Karpas-422 (cell line): ENCODE measurements at places on chromosomes 3 and 15.

GRCh38 chr3:193452338-193452737 is 73.8 kb upstream of the ATP13A5 start:
- peak; percentile 82 for DNase-seq

DNA sequence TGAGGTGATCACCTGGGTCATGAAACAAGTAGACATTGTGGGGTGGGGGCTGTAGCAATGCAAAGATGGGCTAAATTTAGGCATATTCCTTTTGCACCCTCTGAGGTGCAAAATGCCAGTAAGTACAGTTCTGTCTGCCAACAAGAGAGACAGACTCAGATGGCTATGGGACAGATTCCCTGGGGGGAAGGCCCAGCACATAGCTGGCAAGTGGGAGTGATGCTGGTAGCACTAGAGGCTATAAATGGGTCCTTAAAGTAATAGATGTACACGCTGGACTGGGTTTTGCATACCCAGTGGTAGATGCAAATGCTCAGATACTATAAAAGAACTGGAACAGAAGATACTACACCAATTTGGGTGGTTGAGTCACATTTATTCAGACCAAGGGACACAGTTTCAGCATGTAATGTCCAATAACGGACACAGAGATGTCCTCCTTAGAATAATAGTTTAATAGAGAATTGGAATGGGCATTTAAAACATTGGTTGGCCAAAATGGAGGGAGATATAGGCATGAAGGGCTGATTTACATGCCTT is 67.4 kb upstream of the RNU6-1 start:
- DNase-seq = peak; percentile 66

DNA sequence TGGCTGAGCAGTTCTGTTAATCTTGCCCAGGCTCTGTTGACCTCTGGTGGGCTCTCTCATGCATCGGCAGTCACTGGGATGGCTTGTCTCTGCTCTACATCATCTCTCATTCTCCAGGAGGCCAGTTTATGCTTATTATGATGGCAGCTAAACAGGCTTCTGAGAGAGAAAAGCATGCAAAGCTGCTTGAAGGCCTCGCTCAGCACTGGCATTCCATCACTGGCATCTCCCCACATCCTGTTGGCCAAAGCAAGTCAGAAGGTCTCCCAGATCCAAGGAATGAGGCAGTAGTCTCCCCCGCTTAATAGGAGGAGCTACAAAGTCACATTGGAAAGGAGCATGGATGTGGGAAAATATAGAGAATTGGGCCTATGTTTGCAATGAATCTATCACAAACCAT is 212.6 kb downstream of the ZNF621 start:
- DNase-seq = no peak

- DNase-seq = no peak
Measured at GRCh38 chr15:83283813-83284558, 478 bp downstream of the BNC1 start.

GRCh38 chr3:146246526-146246925 is 4.4 kb downstream of the PLSCR4 start:
- no peak for DNase-seq

DNA sequence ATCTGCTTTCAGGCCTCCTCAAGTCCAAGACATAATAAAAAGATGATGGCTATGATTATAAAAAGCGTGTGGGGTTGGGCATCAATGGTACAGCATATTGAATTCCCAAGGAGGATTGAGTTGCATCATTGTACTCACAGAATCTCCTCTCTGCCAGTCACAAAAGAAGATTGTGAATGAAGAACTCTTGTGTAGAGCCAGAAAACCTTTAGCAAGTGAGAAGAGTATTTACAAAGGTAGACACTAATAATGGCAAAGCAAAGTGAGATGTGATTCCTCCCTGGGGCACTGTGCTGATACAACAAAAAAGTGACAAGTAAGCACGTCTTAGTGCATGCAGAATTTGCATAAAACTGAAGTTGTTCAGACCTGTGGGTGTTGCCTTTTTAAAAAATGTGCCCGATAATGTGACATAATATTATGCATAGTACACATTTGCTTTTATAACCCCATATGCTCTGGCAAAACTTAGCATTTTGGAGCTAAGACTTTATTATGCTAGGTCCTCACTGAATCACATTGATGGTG is 291.2 kb upstream of the TBC1D5 start:
- no peak for DNase-seq

DNA sequence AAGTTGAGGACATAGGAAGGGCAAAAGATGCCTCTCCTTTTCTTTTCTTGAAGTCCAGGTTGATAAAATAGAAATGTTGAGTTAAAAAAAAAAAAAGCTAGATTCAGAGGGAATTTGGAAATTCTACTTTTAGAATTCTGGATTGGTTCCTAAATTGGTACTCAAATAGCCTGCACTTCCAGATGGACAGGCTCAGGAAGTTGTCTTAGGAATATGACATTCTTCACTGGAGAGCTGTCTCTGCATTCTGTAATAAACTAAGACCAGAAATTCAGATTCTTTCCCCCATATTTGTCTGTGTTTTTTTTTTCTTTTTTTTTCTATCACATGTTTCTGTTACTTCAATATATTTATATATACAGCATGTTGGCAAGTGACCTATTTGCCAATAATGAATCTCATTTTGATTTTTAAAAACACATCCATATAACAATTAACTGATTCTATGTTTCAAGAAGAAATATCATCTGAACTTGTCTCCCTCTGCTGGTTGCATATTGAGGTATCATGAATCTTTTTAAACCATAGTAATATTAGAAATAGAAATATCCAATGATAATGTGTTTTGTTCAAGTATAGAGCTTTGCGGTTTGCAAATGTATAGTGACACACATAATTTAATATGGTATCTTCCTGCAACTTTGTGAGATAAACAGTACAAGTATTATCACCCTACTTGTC is 8.5 kb upstream of the LSAMP start:
- no peak for DNase-seq

GRCh38 chr3:181726351-181727330 is 14.9 kb downstream of the SOX2 start:
- no peak for DNase-seq

DNA sequence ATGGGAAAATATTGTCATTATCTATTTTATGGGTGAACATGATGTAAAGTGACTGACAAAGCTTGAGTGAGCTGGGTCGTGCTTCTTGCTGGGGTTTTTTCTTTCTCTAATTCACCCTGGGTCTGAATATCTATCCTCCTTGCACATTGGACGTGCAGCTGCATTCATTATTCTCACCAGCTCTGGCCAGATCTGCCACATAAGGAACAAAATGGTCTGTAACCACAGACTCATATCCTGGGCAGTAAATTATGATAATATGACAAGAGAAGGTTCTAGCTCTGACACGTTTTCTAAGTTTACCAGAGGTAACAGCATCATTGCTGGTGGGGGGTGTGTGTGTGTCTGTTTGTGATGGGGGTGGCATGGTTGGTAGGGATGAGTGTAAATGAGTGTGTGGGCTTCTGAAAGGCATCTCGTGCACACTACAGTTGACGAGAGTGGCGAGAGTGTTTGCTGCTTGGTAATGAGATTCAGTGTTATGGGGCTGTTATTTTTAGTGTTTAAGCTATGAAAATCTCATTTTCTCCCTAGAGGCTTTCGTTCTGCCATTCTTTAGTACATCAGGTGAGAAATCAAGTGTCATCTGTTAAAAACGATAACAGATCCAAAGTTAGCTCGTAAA is 418.4 kb downstream of the PDCD6IP start:
- DNase-seq = peak; percentile 67

GRCh38 chr3:187970106-187970505 is 183.9 kb upstream of the LPP start:
- peak; percentile 86 for DNase-seq

- DNase-seq = no peak
Measured at GRCh38 chr15:69893863-69894262, 203.9 kb downstream of the TLE3 start.

GRCh38 chr15:73195166-73195565 is 142.9 kb downstream of the NEO1 start:
- no peak for DNase-seq
